ENCODE measurements at places on chromosomes 7 and 10.

GRCh38 chr10:31745612-31746376, 182.8 kb downstream of the ARHGAP12 start:
- H3K4me1 ChIP-seq, result peaks cover 5% of the 10 kb centered on the region
- no peak for DNase-seq
- no peak overlapping the region for H3K27ac ChIP-seq
- H3K27me3 ChIP-seq, result no peaks in the 10 kb centered on the region
- H3K36me3 ChIP-seq, result no peaks in the 10 kb centered on the region

DNA sequence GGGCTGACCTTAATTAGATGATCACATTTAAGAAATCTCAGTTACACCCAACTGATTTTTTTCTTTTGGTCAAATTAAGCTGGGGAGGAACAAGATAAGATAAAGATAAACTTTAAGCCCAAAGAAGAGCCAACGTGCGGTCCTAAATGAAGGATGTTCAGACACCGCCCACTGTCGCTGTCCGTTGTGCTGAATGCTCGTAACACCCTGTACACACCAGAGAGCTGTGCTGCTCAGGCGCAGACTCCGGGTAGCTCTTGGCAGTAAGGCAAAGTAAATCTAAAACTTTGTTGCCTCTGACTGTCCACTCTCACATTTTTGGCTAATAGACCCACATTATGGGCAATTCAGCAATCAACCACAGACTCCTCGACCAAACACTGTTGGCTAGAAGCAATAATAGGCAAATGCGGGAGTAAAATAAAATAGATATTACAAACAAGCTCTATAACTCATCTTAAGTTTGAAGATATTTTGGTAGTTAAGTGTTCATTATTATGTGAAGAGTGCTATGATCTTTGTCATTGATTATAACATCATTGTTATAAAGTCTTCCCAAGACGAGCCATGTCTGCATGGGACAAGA, 57.1 kb downstream of the PLPP4 start:
- H3K27ac ChIP-seq, result no peak overlapping the region
- H3K36me3 ChIP-seq, result no peaks in the 10 kb centered on the region
- H3K4me1 ChIP-seq, result no peaks in the 10 kb centered on the region
- no peak for DNase-seq

DNA sequence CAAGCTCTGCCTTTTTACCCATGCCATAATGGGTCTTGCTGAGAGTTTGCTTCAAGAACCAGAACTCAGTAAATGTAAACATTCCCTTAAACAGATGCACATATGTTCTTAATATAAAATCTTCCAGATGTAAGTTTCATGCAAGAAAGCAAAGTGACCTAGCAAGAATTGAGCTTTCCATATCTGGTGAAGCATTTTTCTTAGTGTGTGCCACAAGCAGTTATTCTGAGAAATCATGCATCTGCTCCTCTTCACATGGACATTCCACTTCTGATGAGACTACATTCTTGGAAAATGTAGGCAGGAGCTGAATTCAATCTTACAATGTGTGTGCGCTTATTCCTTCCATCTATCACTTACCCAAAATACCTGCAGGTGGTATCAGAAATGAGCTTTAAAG, 227.8 kb upstream of the LRRTM3 start:
- DNase-seq, result no peak
- no peak overlapping the region for H3K4me3 ChIP-seq
- H3K4me1 ChIP-seq, result no peaks in the 10 kb centered on the region
- H3K27ac ChIP-seq, result no peak overlapping the region

GRCh38 chr7:135167365-135167917, 3.1 kb downstream of the CYREN start:
- H3K27me3 ChIP-seq, result no peaks in the 10 kb centered on the region
- no peak for DNase-seq
- no peak overlapping the region for H3K4me3 ChIP-seq
- H3K27ac ChIP-seq, result peak overlapping the region; percentile 21
- H3K4me1 ChIP-seq, result peaks cover 16% of the 10 kb centered on the region

DNA sequence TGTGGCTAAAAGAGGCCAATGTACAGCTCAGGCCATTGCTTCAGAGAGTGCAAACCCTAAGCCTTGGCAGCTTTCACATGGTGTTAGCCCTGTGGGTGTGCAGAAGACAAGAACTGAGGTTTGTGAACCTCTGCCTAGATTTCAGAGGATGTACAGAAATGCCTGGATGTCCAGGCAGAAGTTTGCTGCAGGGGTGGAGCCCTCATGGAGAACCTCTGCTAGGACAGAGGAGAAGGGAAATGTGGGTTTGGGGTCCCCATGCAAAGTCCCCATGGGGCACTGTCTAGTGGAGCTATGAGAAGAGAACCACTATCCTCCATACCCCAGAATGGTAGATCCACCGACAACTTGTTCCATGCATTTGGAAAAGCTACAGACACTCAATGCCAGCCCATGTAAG, 12.4 kb downstream of the SORCS1 start:
- H3K27ac ChIP-seq, result no peak overlapping the region
- no peaks in the 10 kb centered on the region for H3K4me1 ChIP-seq
- no peak overlapping the region for H3K4me3 ChIP-seq

DNA sequence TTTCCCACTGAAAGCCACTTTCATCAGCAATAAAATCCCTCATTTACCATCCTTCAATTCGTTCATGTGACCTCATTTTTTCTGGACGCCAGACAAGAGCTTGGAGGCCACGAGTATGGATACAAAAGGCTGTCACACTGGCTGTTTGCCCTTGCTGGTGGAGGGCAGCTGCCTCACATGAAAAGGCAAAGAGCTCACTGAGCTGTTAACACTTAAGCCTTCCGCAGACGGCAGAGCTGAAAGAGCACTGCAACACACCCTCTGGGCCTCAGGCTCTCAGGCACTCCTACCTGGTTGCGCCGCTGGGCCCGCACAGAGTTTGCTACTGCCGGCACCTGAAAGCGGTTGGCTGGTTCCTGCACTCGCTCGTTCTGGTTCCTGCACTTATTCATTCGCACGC, 193.5 kb downstream of the CFTR start:
- no peaks in the 10 kb centered on the region for H3K27me3 ChIP-seq
- H3K36me3 ChIP-seq, result no peaks in the 10 kb centered on the region
- no peak overlapping the region for H3K4me3 ChIP-seq
- H3K4me1 ChIP-seq, result no peaks in the 10 kb centered on the region
- H3K27ac ChIP-seq, result no peak overlapping the region
- no peak for DNase-seq

DNA sequence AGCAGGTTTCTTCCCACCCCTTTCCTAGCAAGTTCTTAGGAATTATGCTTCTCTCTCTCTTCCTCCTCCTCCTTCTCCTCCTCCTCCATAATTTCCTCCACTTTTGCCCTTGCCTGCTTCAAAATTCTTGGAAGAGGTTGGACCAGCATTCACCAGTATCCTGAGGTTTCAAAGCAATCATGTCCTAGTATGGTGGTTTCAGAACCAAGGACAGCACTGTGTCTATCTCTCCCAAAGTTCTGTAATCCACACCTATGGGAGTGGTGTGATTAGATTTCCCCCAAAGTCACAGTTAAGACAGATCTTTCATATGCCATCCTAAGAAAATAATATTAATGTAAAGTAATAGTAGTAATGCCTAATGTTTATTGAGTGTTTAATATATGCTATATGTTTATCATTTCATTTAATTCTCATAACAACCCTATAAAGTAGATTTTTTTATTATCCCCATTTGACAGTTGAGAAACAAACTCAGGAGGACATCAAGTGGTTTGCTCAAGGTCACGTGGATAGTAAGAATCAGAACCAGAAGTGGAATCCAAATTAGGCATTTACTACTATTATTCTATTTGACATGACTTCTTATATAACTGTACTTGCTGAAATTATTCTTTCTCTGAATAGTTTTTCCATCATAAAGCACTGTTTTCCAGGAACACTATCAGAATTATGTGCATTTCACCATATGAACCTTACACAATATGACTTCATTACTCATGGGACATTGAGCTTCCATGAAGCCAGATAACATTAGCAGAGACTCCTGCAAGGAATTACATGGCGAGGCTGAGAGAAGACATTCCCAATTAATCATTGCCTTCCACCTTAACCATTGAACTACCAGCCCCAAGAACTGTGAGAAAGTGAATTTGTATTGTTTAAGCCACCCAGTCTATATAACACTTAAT, 91.4 kb downstream of the IPMK start:
- no peak overlapping the region for H3K4me3 ChIP-seq
- H3K36me3 ChIP-seq, result no peaks in the 10 kb centered on the region
- H3K4me1 ChIP-seq, result no peaks in the 10 kb centered on the region
- H3K27me3 ChIP-seq, result no peaks in the 10 kb centered on the region
- H3K27ac ChIP-seq, result no peak overlapping the region

DNA sequence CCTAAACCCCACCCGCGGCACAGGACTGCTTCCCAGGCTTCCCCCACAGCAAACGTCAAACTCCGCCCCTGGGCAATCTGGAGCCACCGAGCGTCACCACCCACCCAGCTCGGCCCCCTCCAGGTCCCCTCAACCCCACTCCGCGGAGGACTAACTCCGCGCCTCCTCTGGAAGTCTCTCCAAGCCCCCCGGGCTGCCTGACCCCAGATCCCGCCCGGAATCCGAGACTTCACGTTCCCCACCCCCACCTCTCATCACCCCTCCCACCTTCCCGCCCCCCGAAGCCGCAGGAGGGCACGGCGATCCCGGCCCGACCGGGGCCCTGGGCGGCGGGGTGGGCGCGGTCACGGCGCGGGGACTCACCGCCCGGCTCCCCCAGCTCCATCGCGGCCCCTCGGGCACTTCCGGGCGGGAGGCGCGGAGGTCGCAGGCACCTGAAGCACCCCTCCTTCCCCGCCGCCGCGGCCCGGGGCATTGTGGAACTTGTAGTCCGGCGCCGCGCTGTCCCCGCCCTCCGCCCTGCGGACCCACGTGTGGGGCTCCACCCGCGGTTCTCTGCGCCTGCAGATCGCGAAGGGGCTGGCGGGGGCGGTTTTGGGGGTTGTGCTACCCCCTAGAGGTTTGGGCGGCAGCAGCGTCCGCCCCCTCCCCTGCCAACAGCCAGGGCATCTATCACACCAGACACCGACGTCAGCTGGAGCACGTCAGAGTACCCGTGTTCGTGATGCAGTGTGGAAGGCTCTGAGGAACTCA, at the start of gene TMUB1:
Gene TMUB1, minus strand, starts transcription at position 423 of the 753 bp plus-strand sequence. CDS start 930 bp downstream, outside the sequence.
- H3K27me3 ChIP-seq, result no peaks in the 10 kb centered on the region
- DNase-seq, result peak; percentile 83
- H3K4me1 ChIP-seq, result peaks cover 56% of the 10 kb centered on the region
- H3K36me3 ChIP-seq, result no peaks in the 10 kb centered on the region

- H3K27me3 ChIP-seq, result no peaks in the 10 kb centered on the region
- H3K27ac ChIP-seq, result no peak overlapping the region
- DNase-seq, result no peak
- no peaks in the 10 kb centered on the region for H3K36me3 ChIP-seq
Observed at GRCh38 chr10:131736321-131736980, 164.4 kb upstream of the PPP2R2D start.

DNA sequence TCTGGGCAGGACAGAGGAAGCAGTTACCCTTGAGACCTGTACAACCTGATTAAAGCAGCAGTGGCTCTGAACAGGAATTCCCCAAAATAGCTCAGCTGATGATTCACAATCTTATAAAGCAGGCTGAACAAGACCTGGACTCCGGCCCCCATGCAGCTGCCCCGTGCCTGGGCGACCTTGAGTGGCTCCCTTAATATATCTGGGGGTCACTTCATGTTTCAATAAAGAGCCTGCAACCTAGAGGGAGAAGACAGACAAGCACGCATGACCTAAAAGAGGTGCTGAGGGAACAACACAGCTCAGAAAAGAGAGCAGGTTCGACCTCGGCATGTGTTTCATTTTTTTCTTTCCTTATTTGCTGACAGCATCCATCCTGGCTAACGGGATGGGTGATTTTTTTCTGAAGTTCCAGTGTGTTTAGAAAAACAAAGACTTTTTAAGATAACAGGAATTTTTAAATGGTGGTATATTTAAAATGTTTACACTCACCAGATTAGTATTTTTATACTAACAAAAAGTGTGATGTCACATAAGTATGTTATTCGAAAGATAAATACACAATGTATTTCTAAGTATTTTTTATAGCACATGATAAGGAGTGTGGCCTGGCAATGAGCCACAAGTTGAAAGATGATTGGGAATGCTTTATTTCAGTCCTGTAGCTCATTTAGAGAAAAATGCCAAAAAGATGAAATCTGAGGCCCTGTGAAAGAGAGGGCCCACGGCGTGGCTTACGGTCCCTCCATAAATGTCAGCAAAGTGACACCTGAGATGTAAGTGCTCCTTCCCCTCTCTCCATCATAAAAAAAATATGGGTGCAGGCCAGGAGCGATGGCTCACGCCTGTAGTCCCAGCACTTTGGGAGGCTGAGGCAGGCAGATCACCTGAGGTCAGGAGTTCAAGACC, 161.3 kb downstream of the SLIT1 start:
- H3K4me3 ChIP-seq, result no peak overlapping the region
- H3K27me3 ChIP-seq, result no peaks in the 10 kb centered on the region
- no peak for DNase-seq
- H3K36me3 ChIP-seq, result no peaks in the 10 kb centered on the region

DNA sequence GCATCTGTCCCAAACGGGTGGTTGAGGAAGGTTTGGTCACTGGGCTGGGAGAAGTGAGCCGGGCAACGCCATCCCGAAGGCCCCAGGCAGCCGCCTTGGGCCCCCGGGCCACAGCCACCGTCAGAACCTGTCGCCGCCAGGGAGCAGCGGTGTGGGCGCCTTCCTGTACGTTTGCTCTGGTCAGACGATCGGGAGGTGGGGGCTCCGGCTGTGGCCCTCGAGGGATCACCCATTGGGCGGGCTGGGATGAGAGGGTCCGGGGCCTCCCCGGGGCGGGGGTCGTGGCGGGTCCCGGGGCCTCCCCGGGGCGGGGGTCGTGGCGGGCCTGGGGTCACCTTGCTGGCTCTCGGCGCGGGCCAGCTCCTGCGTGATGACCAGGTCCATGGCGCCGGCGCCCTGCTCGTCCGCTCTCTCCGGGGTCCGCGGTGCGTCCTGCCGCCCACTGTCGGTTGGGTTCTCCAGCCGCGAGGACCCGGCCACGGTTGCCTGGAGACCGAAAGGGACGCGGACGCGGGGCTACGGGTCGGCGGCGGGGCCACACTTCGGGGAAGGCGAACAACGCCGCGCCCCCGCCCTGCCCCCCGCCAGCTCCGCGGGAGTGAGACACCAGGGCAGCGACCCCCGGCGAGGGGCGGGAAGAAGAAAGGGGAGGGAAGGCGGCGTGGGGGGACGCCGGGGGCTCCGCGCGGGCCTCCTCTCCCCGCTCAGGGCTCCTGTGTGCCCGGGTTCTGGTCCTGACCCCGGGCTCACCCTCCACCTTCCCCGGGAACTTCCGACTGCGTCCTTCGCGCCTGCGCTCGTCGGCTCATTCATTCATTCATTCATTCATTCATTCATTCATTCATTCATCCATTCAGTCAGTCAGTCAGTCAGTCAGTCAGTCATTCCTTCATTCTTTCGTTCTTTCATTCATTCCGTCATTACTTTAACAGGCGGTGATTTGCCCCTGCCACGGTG, at the start of gene CFAP46:
Gene CFAP46, minus strand, starts transcription at position 470 of the 957 bp plus-strand sequence. Its CDS starts 86 bp downstream, at position 384.
- peak within 1 kb of the TSS; percentile 8 for H3K4me3 ChIP-seq
- H3K27ac ChIP-seq, result no peak within 1 kb of the TSS
- peaks cover 8% of the 10 kb centered on the region for H3K4me1 ChIP-seq
- H3K36me3 ChIP-seq, result no peaks in the 10 kb centered on the region

Measured in effector memory CD4-positive, alpha-beta T cell (primary cell).